Activated CD4-positive, alpha-beta T cell treated with anti-CD3 and anti-CD28 coated beads, Interleukin-2, Interleukin-6, amounts not matched to agents 100 ng/mL and 50 ng/mL, durations not matched to agents 16 hours and 8 hours (primary cell): ENCODE measurements at places on chromosomes 12 and 14.

DNA sequence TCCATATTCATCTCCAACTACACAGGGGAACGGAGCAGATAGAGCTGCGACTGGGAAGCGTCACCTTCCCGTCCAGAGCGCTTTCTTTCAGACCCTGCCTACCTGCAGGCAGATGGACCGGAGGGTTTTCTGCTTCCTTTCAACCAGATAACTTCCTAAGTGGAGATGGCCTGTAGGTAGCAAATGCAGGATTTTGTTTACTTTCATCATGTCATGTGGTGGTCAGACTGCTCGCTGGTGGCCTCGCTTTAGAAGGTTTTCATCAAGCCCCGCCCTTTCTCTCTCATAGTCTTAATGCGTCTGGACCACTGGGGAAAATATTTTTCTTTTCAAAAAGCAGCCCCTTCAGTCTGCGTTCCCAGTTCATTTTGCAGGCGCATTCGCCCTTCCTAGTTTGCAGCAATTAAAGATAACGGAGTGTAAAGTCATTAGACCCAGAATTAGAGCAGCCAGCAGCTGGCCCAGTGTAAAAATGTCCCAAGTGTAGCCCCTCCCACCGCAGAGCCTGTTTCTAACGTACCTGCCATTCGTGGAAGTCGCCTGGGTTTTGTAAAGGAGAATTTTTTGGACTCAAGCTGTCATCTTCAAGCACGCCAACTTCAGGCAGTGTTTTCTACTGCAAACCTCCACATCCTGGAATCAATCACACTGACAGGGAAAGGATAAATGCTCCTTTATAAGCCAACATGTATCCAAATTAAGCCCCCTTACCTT lies 68.9 kb downstream of the TESC start:
- DNase-seq = no peak

DNA sequence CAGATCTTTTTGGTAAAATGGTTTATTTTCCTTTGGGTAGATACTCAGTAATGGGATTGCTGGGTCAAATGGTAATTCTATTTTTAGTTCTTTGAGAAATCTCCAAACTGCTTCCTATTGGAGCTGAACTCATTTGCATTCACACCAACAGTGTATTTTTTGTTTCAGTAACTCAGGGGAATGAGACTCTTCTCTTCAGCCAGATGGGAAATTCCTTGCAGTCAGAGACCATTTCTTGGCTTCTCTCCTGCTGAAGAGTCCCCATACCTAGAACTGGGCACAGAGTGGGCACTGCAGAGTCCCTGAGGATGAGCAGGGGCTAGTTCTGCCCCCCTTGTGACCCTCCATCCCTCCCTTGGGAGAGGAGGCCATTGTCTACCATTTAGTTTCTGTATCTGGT lies 10.8 kb downstream of the SDSL start:
- no peak for DNase-seq

GRCh38 chr12:25357595-25357994 lies 106.9 kb upstream of the KRAS start:
- DNase-seq = no peak

GRCh38 chr14:92039063-92039718 lies 668 bp downstream of the TRIP11 start:
- no peak for DNase-seq

GRCh38 chr12:99253068-99253467 lies 394.5 kb upstream of the GARIN6 start:
- DNase-seq = no peak

GRCh38 chr12:123089631-123090353 lies 61.1 kb downstream of the PITPNM2 start:
- DNase-seq = peak; percentile 22

- DNase-seq = no peak
Observed at GRCh38 chr14:52266782-52267181, 716 bp upstream of the PTGDR start.

GRCh38 chr14:104681689-104682074 lies 7.7 kb upstream of the INF2 start:
- no peak for DNase-seq
